ENCODE measurements at places on chromosomes 2 and 18.
A peak's percentile ranks its signal among the peaks of the same experiment; 100 is the strongest.

DNA sequence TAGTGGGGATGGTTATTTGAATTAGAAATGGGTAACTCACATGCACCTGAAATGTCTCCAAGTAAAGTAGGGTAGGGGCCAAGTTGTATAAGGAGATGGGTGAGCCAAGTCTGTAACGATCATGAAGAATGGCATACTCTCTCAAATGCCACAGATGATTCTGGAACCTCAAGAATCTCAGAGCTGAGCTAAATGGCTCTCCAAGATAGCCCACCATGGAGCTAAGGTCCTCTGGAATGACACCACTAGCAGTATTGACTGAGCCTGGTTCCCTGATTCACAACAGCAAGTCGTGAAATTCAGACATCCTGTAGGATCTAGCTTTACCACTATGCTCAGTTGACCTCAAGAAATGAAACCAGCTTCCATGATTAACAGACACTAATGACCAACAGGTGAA lies 115.9 kb upstream of the EPAS1 start:
- DNase-seq: no peak

GRCh38 chr18:76803814-76804213 lies 18.5 kb upstream of the ZNF236 start:
- peak; percentile 66 for DNase-seq

DNA sequence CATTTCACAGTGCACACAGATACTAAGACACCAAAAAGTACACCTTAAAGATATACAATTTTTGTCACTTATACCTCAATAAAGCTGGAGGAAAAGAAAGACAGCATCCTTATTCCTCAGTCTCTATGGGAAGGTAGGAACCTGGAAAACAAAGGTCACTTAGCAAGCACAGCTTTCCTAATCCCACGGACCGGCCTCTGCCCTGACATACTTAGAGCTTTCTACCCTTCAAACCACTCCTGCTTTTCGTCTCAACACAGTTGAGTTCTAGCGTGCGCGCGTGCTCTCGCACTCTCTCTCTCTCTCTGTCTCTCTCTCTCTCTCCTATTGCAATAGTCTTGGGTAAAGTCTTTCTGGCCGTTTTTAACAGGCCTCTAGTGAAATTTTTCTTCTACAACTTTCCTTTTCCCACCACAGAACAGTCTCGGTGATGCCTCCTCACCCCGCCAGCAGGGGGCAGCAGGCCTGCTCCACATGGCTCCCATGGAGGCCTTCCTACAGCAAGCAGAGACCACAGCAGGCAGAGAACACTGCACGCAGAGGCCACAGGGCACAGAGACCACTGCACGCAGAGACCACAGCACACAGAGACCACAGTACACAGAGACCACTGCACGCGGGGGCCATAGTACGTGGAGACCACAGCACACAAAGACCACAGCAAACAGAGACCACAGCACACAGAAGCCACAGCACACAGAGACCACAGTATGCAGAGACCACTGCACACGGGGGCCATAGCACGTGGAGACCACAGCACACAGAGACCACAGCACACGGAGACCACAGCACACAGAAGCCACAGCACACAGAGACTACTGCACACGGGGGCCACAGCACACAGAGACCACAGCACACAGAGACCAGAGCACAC lies 106.9 kb downstream of the FBXO15 start:
- DNase-seq: peak; percentile 33

- no peak for DNase-seq
These were observed 60.6 kb downstream of the LRP2 start for GRCh38 chr2:169301596-169302335.

GRCh38 chr2:182499706-182500470 lies 73.1 kb upstream of the PDE1A start:
- no peak for DNase-seq

DNA sequence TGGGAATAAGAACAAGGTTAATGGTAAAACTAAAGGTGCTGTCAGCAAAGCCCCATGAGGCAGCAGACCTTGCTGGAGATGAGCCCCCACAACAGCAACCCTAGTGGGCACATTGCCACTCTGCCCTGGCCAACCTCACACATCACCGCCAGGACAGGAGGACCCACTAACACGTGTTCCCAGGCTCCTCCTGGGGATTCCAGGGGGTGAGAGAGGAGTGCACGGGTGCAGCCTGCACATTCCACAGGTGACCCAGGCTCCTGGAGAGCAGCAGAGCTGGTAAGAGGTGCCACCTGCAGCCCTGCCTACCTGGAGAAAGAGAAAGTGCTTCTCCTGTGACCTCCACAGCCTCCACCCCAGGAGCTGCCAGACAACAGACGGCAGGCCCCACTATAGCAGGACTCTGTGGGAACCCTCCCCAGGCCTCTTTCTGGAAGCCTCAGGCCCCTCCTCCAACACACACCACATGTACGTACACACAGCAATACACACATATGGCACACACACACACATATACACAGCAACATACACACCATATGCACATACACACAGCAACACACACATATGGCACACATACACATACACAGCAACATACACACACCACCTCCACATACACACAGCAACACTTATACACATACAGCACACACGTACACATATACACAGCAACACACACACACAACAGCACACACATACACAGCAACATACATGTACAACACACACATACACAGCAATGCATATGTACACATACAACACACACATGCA lies 187.1 kb downstream of the GLI2 start:
- no peak for DNase-seq

DNA sequence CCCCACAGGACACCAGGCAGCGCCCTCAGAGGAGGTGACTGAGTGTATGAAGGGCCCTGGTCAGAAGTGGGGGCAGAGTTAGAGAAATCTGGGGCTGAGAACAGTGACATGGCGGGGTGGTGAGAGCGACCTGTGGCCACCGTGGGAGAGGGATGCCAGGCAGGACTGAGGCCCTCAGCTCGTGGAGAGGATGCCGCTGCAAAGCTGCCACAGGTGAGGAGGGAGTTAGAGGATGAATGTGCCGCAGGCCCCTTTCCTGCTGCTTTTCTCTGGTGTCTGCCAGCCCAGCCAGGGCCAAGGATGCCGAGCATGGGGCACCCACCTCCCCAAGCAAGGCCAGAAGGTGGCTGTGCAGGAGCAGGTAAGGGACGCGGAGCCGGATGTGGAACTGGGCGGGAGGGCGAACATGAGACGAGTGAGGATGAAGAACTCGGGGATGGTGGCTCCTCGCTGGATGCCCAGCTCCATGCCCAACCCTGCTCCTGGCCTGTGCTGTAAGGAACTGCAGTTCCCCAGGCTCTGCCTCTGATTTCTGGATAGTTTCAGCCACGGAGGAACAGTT lies 269.2 kb upstream of the HDAC4 start:
- DNase-seq: no peak

DNA sequence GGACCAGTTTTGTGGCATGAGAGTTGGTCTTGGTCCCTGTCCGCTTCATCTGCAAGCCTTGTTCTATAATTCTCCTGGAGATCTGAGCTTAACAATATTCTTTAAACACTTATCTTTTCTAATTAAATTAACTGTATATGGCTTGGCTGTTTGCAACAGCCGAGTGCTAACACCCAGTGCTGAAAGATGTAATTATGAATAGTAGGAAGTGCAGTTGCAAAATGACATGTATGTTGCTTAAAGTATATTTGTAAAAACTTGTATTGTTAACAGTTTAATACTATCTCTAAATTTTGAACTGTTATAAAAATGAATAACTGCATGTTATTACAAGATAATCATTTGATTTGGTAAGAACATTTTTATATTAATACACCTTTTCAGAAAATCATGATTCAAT lies 45.1 kb downstream of the CCDC102B start:
- no peak for DNase-seq

GRCh38 chr2:74005786-74006185 lies 21.1 kb downstream of the TET3 start:
- no peak for DNase-seq

Data from NCI-H774 (cell line).